BE2C (cell line): ENCODE measurements at places on chromosomes 3 and 15.

- no peak for DNase-seq
These were observed 58.3 kb downstream of the HES1 start for GRCh38 chr3:194194051-194194756.

DNA sequence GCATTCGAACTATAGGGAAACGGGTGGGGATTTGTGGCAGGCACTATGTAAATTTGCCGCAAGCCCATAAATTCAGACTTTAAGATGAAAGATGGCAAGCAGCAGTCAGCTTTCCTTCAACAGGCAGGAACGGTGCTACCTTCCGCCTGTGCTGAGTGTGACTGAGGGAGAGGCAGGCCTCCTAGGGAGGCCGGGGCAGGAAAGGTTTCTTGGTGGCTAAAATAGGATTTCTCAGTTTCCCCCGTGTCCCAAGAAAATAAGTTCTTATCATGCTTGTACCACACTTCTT is 12.5 kb downstream of the FLNB start:
- DNase-seq: no peak

DNA sequence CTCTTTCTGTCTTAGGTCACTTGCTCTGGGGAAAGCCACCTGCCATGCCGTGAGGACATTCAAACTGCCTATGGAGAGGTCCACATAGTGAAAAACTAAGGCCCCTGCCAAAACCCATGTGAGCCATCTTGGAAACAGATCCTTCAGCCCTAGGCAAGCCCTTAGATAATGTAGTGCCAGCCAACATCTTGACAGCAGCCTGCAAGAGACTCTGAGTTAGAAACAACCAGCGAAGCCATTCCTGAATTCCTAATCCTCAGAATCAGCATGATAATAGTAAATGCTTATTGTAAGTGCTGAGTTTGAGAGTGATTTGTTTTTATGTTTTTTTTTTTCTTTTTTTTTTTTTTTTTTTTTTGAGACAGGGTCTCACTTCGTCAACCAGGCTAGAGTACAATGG is 40.6 kb downstream of the LEO1 start:
- no peak for DNase-seq

- peak; percentile 27 for DNase-seq
These were observed 1161.4 kb downstream of the SI start for GRCh38 chr3:163916596-163917560.

DNA sequence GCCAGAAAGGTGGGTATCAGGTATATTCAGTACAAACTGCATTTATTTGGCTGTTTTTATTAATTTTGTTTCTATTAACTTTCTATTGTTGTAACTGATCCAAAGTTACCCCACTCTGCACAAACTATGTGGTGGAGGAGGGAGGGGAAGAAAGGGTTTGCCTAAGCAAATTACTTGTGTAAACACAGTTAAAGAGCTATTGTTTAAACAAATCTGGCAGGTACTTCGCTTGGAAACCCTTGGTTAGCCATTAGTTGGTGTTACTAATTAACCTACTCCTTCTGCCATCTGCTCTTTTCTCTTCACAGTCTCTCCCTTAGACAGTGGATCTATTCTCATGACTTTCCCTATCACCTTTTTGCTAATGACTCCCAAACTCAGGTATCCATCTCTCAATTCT is 328.4 kb upstream of the NECTIN3 start:
- DNase-seq: no peak

- no peak for DNase-seq
These were observed 55.0 kb downstream of the GLB1 start for GRCh38 chr3:33041909-33042308.
